Left ventricle myocardium inferior (tissue), 1 donor: ENCODE measurements at places on chromosomes 3 and 15.

DNA sequence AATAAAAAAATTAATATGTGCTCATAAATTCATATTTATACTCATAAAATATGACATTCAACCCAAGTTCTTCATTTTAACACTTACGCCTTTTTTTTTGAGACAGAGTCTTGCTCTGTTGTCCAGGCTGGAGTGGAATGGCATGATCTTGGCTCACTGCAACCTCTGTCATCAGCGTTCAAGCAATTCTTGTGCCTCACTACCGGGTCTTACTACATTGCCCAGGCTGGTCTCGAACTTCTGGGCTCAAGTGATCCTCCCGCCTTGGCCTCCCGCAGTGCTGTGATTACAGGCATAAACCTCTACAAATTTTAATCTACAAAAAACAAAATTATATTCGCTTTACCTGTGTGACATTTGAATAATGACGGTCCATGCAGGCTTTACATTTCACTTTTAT, 74.1 kb upstream of the SNRPN start:
- no peak for DNase-seq

DNA sequence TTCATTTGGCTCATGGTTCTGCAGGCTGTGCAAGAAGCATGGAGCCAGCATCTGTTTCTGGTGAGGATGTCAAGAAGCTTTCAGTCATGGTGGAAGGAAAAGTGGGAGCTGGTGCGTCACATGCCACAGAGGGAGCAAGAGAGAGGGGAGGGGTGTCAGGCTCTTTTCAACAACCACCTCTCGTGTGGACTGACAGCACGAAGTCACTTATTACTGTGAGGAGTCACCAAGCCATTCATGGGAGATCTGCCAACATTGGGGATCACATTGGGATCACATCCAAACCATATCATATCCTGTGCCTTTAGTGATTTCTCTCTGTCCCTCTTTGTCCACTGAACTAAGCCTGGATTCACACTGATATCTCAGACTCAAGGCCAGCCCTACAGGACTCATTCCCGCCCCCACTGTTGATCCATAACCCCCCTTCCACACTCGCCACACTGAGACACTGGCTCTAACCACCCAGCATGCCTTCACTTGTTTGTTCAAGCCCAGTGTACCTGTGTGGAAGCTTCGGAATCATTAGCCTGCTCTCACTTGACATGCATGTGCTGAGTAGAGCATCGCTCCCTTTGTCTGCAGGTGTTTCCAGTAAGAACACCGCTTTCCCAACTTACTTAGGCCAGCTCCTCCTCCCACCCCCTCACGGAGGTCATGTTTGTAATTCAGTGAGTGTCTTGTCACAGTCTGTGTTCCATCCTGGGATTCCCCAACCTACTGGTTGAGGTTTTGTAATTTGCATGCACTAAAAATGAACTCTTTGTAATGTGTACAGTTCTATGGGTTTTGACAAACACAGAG, 132.2 kb downstream of the KLF13 start:
- no peak for DNase-seq

- DNase-seq, result no peak
Measured at GRCh38 chr15:98501192-98501591, 147.1 kb upstream of the IGF1R start.

- DNase-seq, result no peak
Measured at GRCh38 chr3:136657526-136657925, 94.7 kb downstream of the STAG1 start.

DNA sequence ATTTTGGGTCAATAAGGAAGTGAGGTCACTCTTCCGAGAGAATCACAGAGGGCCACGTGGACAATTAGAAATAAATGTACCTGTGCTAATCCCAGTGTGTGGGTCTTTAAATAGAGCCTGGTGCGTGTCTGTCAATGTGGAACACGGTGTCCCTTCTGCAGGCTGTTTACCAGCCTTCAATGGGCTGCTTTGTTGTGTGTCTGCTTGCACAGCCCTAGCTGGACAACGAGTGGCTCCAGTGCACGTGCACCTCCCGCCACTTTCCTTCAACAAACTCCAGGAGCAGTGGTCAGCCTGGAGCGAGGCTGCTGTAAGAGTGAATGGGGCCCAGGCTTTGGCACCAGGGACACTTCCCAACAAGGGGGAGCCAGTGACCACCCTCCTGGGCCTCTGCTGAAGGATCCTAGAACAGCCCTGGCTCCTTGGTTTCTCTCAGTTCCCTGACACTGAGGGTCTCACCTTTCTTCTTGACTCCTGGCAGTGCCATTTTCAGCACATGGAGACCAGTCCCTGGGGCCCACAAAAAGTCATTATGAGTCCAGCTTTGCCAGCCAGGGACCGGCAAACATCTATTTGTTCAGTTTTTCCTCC, 76.1 kb downstream of the ISG20 start:
- DNase-seq, result no peak

GRCh38 chr15:31034152-31034551, 42.7 kb upstream of the MTMR10 start:
- DNase-seq, result no peak

DNA sequence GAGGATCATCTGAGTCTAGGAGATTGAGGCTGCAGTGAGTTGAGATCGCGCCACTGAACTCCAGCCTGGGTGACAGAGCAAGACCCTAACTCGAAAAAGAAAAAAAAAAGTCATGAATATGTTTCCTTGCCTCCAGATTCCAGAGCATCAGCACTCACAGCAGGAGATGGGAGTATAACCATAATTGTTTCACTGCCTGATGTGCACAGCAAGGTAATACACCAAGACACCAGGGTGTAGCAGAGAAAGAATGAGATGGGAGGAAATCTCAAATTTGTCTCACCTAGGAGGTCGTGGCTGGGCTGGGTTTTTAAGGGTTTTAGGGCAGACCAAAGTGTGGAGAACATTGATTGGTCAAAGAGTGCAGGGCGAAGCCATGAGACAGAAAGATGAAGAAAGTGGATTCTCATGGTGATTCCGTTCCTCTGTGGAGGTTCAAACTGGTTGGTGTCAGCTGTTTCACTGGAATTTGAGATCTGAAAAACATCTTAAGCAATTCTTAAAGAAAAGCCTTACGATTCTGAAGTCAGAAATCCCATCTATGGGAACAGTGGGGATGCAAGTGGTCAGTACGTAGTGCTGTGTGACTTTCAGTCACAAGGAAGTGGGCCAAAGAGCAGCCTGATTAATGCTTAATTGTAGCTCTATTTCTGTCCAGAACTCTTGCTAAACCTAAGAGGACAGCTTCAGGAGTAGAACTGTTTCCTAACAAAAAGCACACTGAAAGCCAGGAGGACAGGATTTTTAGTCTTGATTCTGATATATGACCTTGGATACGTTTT, 7.8 kb upstream of the C15orf61 start:
- no peak for DNase-seq

GRCh38 chr15:25247407-25248038, 191.3 kb downstream of the UBE3A start:
- no peak for DNase-seq

- no peak for DNase-seq
Measured at GRCh38 chr15:64547275-64547674, 86.9 kb downstream of the ZNF609 start.

- DNase-seq, result no peak
Measured at GRCh38 chr15:42490291-42490670, 660 bp downstream of the ZNF106 start.

- DNase-seq, result no peak
Measured at GRCh38 chr3:100386437-100387074, 14.3 kb downstream of the TOMM70 start.

- DNase-seq, result no peak
Measured at GRCh38 chr15:62412686-62413085, 247.6 kb upstream of the C2CD4B start.

- DNase-seq, result no peak
Measured at GRCh38 chr15:66593219-66593780, 27.5 kb upstream of the LCTL start.

DNA sequence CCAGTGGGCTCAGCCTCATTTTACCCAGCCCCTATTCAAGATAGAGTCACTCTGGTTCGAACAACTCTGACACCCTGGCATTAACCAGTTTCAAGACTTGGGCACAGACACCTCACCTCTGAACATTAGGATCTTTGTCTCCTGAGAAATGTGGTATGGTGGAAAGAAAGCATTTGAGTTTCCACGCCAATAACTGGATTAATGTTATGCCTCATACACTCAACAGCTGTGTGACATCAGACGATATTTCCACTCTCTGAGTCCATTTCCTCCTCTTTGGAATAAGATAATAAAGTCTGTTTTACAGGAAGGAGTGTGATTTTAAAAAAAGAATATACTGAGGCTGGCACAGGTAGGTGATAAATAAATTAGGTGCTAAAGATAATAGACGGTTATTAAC, 121.3 kb upstream of the CHL1 start:
- no peak for DNase-seq

DNA sequence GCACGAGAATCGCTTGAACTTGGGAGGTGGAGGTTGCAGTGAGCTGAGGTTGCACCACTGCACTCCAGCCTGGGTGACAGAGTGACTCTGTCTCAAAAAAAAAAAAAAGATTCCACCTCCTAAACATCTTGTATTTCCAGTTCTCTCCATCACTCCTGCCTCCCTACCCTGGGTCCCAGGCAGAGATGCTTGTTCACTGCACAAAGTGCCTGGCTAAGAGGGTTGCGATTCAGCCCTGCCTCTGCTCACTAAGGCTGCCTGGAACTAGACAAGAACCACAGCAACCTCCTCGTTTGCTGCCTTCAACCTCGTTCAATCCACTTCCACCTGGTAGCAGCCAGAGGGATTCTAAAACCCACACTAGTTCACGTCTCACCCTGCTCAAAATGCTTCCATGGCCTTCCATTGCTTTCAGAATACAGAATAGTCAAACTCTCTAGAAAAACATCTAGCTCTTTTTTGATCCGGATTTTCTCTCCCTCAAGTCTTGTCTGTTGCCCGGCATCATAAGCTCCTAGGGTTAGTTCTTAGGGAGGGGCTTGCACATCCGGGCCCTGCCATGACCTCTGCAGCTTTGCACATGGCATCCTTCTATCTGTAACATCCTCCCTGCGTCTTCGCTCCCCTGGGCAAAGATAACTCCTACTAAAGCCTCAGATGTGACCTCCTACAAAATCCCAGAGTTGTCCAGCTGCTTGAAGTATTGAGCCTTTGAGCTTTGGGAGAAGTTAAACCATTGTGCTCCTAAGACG, 1.0 kb upstream of the MCM2 start:
- no peak for DNase-seq

DNA sequence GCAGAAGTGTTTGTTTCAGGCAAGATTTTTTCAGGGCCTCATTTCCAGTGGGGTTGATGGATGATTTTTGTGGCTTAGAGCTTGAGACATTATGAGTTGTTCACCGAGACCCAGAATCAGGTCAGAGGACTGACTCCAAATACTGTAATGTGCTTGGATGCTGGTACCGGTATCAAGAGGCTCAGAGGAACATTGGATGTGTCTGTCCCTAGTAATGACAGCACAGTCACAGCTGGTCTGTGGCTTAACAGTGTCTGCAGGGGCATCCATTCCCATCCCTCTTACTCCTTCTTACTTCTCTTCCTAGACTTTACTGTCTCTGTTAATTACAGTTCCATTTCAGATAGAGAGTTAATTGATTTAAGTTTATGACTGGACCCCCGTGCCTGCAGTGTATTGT, 107.8 kb downstream of the PTPRG start:
- no peak for DNase-seq

DNA sequence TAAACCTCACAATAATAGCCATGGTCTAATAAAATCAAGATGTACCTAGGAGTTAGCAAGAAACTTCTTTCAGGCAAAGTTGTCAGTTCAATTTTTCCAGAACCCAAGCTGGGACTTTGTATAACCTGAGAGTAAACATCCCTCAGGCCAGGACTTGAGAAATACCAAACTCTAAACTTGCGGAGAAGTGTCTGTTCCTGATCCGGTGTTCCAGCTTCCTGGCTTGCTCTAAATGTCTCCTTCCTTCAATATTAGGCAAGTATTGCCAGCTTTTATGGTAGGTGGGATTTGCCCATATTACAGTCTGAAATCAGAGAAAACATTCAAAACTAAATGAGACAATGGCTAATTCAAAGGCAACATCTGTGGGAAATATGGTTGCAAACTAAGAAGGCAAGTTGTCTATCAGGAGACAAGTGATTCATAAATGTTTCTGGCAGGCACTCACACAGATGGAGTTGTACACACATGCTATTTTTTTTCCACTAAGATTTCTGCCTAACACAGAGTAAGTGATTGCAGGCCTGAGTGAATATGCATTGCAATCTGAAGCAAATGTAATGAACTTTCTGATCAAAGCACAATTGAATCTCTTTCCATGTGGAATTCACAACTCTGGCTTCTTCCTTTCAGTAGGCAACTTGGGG, 88.3 kb upstream of the COL8A1 start:
- DNase-seq, result no peak

GRCh38 chr15:87851497-87851896, 405.0 kb downstream of the NTRK3 start:
- no peak for DNase-seq

- DNase-seq, result no peak
Measured at GRCh38 chr3:80307844-80308243, 540.0 kb upstream of the ROBO1 start.

DNA sequence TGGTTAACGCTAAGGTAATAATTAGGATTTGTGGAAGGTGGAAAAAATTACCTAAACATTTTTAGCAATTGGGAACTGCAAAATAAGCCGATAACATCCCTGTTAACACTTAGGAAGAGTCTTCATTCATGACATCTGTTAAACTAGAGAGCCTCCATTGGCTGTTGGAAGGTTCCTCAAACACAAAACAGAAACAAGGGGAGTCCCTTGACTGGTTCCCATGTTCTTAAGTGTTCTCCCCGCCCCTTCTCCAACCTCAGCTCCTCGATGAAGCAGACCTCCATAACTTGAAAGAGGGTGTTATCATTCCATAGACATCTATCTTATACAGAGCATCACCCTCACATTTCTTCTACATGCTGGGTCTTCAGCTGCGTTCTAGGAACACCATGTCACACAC, 2.5 kb downstream of the SLC22A13 start:
- DNase-seq, result no peak

GRCh38 chr3:189305412-189305811, 133.6 kb downstream of the TPRG1 start:
- DNase-seq, result no peak

GRCh38 chr3:32181365-32181764, 57.1 kb upstream of the CMTM8 start:
- no peak for DNase-seq

DNA sequence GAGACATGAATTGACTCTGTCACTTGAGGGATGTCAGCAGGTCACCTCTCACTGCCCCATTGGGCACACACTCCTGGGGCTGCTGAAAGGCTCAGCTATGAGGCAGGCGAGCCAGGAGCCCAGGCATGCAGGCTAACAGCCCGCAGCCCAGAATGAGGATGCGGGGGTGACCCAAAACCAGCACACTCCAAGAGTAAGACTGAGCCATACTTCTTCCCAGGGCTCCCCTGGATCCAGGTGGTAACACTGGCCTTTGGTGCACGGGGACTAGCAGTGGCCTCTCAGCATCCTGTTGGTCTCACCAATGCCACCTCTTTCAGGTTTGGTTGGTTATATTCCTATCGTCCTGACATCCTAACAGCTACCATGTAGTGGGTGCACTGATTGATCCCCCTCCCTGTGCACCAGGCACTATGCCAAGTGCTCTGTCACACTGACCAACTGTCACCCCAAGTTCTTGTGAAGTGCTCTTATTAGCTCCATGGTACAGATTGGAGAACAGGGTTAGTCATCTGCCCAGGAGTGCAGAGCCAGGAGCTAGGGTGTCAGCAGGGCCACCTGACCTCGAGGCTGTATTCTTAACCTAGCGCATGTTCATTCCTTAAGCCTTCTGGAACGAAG, 24.8 kb upstream of the SPTBN5 start:
- DNase-seq, result no peak
